ENCODE measurements at places on chromosomes 3 and 15. TPM values are rescaled to one million over a fixed set of nuclear protein-coding genes. Genes with fewer than 3 reads are reported as not detected.
A peak's percentile ranks its signal among the peaks of the same experiment; 100 is the strongest.

Gene CAND2
- polyA plus RNA-seq = 2.8 TPM

GRCh38 chr15:31352911-31353811 is 26.5 kb downstream of the KLF13 start:
- H3K27me3 ChIP-seq = no peaks in the 10 kb centered on the region
- H3K27ac ChIP-seq = peak overlapping the region; percentile 89
- DNase-seq = peak; percentile 94
- H3K4me1 ChIP-seq = peaks cover 28% of the 10 kb centered on the region
- peaks cover 15% of the 10 kb centered on the region for H3K36me3 ChIP-seq

GRCh38 chr15:90982135-90982534 is 12.2 kb downstream of the PRC1 start:
- no peaks in the 10 kb centered on the region for H3K27me3 ChIP-seq
- DNase-seq = no peak
- peaks cover 34% of the 10 kb centered on the region for H3K36me3 ChIP-seq
- H3K4me3 ChIP-seq = no peak overlapping the region
- no peaks in the 10 kb centered on the region for H3K4me1 ChIP-seq

DNA sequence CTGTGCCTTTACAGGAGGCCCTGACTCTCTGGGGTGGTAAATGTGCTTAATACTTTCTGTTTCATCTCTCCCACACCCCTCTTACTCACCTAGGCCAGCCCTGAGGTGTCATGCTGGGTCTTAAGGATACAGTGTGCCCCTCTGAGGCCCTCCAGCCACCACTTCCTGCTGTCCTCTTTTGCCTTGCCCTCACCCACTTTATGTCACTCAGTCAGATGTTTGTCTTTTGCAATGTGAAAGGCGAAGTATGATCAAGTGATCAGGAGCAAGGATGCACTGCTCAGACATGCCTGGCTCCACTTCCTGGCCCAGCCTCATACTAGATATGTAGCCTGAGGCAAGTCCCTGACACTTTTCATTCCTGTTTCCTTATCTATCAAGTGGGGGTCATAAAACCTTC is 339.0 kb upstream of the NR2E3 start:
- DNase-seq = peak; percentile 41
- H3K27me3 ChIP-seq = no peaks in the 10 kb centered on the region
- no peak overlapping the region for H3K4me3 ChIP-seq
- H3K27ac ChIP-seq = peak overlapping the region; percentile 21
- no peaks in the 10 kb centered on the region for H3K36me3 ChIP-seq

Gene KLHDC8B
- 85.6 TPM for polyA plus RNA-seq

- peaks cover 15% of the 10 kb centered on the region for H3K4me1 ChIP-seq
- H3K27me3 ChIP-seq = no peaks in the 10 kb centered on the region
- no peak overlapping the region for H3K4me3 ChIP-seq
- no peak overlapping the region for H3K27ac ChIP-seq
- no peaks in the 10 kb centered on the region for H3K36me3 ChIP-seq
- no peak for DNase-seq
Measured at GRCh38 chr15:51724673-51725072, 12.8 kb downstream of the LYSMD2 start.

Gene HGD
- 28.7 TPM for polyA plus RNA-seq

Gene CERS3
- 0.15 TPM for polyA plus RNA-seq

DNA sequence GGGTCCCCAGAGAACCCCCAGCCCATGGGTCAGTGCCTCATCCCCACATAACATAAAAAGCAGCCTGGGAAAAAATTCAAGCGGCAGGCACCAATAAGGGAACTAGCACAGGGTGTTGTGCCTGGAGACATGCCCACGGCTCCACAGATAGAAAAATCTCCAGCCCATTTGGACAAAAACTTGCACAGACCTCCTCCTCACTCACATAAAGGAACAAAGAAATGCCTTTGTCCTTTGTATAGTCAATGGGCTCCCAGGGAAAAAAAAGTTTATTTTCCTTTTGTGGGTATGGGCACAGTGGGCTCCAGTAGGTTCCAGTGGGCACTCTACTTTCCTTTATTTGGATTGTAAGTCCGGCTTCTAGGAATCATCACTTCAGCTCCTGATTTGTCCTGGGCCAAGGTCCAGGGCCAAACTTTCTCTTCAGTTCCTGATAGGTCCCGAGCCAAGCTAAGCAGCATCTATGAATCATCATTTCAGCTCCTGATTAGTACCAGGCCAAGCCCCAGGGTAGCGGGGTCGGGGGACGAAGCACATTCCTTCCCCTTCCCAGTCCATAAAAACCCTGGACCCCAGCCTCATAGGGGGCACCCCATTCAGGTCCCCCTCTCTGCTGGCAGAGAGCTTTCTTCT is 1.6 kb upstream of the DNAH12 start:
- no peaks in the 10 kb centered on the region for H3K36me3 ChIP-seq
- no peaks in the 10 kb centered on the region for H3K27me3 ChIP-seq
- H3K27ac ChIP-seq = no peak overlapping the region
- no peak overlapping the region for H3K4me3 ChIP-seq
- no peak for DNase-seq

DNA sequence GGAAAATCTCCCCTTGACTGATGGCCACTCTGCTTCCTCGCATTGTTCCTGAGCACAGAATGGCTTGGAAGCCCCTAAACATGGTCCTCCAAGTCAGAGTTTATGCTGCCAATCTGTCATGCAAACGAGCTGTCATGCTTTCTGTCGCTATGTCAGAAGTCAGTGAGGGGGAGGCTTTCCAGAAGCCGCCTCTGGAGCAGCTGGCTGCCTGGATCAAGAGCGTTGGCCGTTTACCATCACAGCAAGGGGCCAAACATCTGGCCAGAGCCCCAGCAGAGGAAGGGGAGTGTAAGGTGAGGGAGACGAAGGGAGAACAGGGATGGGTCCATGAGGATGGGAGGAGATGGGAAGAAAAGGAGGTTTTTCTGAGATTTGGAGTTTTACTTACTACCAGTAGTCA is 372.6 kb upstream of the NR2F2 start:
- H3K4me3 ChIP-seq = no peak overlapping the region
- no peaks in the 10 kb centered on the region for H3K27me3 ChIP-seq
- H3K36me3 ChIP-seq = no peaks in the 10 kb centered on the region
- no peak overlapping the region for H3K27ac ChIP-seq
- H3K4me1 ChIP-seq = no peaks in the 10 kb centered on the region

Gene OR5H14
- not detected for polyA plus RNA-seq

GRCh38 chr3:191198480-191198879 is 561 bp upstream of the OSTN start:
- no peaks in the 10 kb centered on the region for H3K27me3 ChIP-seq
- H3K4me3 ChIP-seq = no peak overlapping the region

Gene PRSS50
- polyA plus RNA-seq = 3.1 TPM

Gene GOLGA8G
- polyA plus RNA-seq = not detected

DNA sequence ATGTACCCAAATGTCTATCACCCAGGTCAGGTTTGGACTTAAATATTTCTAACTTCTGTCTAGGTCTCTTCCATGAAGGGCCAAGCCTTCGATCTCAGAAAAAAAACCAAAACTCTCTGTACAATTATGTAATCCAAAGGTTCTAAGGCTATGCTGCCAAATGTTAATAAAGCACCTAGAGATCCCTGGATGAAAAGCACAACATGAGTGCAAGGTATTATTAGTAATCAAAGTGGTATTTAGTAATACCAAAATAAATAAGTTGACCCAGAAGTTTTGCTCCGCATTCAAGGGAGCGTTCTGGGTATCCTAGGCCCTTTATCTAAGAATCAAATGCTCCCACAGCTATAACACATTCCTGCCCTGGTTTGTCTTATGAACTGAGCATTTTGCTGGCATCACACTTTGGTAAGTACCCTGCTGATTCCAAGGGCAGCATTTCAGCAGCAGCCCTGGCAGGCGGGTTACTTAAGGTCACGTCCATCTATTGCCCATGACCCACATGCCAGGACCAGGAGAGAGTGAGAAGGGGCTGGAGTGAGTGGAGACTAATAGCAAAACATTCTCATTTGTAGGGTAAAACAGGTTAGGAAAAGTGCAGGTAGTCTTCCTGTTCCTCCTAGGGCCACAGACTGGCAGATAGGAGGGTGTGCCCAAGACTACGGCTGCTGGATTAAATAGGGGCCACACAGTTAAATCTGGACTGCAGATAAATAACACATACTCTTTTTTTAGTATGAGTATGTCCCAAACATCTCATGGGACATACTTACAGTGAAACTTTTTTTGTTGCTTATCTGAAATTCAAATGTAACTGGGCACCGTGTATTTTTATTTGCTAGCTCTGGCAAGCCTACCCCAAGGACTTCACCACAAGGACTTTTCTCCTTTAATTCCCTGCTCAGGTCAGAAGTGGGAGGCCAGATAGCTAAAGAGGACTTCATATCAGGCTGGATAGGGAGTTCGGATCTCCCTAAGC is 76.0 kb upstream of the SNRK start:
- H3K27ac ChIP-seq = no peak overlapping the region
- DNase-seq = no peak
- H3K4me3 ChIP-seq = no peak overlapping the region
- no peaks in the 10 kb centered on the region for H3K27me3 ChIP-seq

- no peaks in the 10 kb centered on the region for H3K27me3 ChIP-seq
- no peaks in the 10 kb centered on the region for H3K36me3 ChIP-seq
- no peak for DNase-seq
- no peak overlapping the region for H3K4me3 ChIP-seq
Measured at GRCh38 chr3:115836944-115837343, 213.6 kb downstream of the GAP43 start.

DNA sequence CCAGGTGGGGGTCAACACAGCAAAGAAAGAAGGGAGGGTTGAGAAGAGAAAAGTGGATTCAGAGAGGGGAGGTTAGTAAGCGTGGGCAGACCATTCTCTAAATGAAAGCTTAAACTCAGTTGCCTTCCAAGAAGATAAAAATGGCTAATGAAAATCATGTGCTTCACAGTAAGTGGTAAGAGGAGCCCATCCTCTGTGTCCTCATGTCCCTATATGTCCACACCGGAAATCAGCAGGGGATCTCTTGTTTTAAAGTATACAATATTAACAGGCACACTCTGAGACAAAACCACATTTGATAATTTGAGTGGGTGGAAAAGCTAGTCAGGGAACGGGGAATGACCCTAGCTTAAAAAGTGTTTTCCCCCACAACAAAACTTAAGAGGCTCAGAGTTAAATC is 4.4 kb upstream of the FOXP1 start:
- no peak overlapping the region for H3K27ac ChIP-seq
- H3K27me3 ChIP-seq = no peaks in the 10 kb centered on the region
- H3K4me1 ChIP-seq = no peaks in the 10 kb centered on the region
- H3K36me3 ChIP-seq = no peaks in the 10 kb centered on the region
- DNase-seq = no peak
- H3K4me3 ChIP-seq = no peak overlapping the region

Gene SPATA12
- polyA plus RNA-seq = not detected

Gene XCR1
- polyA plus RNA-seq = 1.2 TPM

Gene TRAT1
- polyA plus RNA-seq = 1.2 TPM

DNA sequence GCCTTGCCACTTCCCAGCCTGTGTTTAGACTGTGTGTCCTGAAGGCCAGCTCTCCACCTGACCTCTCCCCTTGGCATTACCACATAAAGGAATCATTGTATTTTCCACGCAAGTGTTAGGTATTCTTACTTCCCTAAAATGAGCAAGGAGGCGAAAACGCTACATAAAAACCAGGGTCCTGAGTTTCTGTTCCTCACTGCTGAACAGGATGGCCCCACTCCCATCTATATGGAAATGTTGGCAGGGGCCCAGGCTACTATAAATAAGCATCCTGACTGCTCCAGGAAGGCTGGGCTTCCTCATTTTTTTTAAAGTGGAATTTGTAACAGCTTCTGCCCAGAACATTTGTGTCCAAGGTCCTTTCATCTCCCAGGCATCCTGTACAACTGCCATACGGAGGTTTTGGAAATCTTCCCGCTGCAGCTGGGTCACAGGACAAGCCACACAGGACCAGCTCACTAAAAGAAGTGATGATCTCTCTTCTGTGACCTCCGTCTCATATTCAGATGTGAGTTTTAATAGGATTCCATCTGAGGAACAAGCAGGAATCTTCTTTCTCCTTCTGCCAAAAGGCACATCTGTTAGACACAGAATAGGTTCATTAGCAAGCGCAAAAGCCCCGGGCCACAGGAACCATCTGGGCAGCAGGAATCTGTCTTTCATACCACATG is 56.4 kb upstream of the LIMD1 start:
- H3K27ac ChIP-seq = no peak overlapping the region
- no peak overlapping the region for H3K4me3 ChIP-seq
- peaks cover 26% of the 10 kb centered on the region for H3K36me3 ChIP-seq
- peak; percentile 22 for DNase-seq

DNA sequence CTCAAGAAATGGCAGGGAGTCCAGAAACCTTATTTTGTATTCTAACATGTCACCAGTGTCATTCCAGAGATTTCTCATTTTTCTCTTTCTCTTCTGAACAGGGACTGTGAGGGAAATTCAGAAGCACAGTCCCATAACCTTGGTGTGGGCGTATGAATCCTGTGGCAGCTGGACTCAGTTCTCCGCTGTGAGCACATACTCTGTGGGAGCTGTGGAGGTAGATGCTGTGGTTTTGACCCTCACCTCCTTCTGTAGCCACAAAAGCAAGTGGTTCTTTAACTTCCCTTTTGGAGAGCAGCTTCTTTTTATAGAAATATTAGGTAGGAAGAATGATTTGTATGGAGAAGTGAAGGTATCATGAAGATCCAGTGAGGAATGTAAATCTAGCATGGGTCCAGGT is 13.4 kb downstream of the TMEM207 start:
- no peak overlapping the region for H3K4me3 ChIP-seq
- no peaks in the 10 kb centered on the region for H3K36me3 ChIP-seq
- DNase-seq = no peak
- no peaks in the 10 kb centered on the region for H3K4me1 ChIP-seq

- H3K27me3 ChIP-seq = no peaks in the 10 kb centered on the region
- H3K27ac ChIP-seq = no peak overlapping the region
- no peak for DNase-seq
- no peaks in the 10 kb centered on the region for H3K36me3 ChIP-seq
Measured at GRCh38 chr3:182644013-182644412, 149.3 kb upstream of the ATP11B start.

Gene SCAMP5
- 31.6 TPM for polyA plus RNA-seq

Gene POLQ
- 4.0 TPM for polyA plus RNA-seq

- no peaks in the 10 kb centered on the region for H3K27me3 ChIP-seq
- H3K27ac ChIP-seq = peak overlapping the region; percentile 8
- peaks cover 4% of the 10 kb centered on the region for H3K4me1 ChIP-seq
- DNase-seq = peak; percentile 22
- H3K4me3 ChIP-seq = no peak overlapping the region
Measured at GRCh38 chr15:63264688-63265293, 12.6 kb upstream of the APH1B start.

DNA sequence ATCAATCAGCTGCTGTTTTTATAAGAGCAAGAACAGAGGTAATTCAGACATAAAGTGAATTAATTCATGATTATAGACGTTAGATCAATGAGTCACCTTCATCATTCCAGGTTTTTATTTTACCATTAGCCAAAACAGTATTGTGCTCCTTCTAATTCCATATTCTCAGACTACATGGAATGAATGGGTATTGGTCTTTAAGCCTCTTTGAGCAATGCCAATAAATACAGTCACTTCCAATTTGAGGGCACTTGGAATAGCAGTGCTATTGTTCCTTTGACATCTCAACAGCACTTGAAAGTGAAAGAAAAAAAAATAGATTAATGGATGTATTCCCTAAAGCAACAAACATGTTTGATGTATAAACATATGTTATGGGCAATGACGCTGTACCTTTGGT is 830.9 kb upstream of the CFAP20DC start:
- H3K4me3 ChIP-seq = no peak overlapping the region
- H3K36me3 ChIP-seq = no peaks in the 10 kb centered on the region
- H3K27me3 ChIP-seq = no peaks in the 10 kb centered on the region
- H3K4me1 ChIP-seq = peaks cover 3% of the 10 kb centered on the region
- H3K27ac ChIP-seq = no peak overlapping the region

GRCh38 chr15:100728371-100729201 is 126.2 kb downstream of the ASB7 start:
- H3K36me3 ChIP-seq = no peaks in the 10 kb centered on the region
- no peaks in the 10 kb centered on the region for H3K27me3 ChIP-seq
- no peak overlapping the region for H3K4me3 ChIP-seq
- DNase-seq = no peak
- H3K27ac ChIP-seq = no peak overlapping the region

Gene ZNF620
- polyA plus RNA-seq = 7.9 TPM

Gene AADACL2
- polyA plus RNA-seq = 0.01 TPM

Measured in large intestine (tissue), 12 donors.